ENCODE measurements at places on chromosomes 3 and 15.

- DNase-seq = no peak
Measured at GRCh38 chr3:33425453-33425852, 14.8 kb downstream of the UBP1 start.

- DNase-seq = no peak
Measured at GRCh38 chr3:129745253-129745652, 138.8 kb upstream of the PLXND1 start.

DNA sequence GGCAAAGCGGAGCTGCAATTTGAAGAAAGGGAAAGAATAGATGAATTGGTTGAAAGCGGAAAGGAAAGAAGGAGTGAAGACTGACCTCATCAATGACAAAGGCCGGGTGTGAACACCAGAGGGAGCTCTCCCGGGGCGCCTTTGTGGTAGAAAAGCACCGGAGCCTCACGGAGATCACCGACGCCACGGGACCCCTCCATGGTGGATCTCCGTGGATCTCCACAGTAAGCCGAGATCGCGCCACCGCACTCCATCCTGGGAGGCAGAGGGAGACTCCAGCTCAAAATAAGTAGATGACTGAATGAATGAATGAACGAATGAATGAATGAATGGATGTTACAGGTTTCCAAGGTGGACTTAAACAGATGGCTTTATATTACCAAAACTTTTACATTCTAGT, 25.0 kb downstream of the GPR160 start:
- no peak for DNase-seq

GRCh38 chr15:79154483-79155135, 64.0 kb upstream of the RASGRF1 start:
- no peak for DNase-seq

DNA sequence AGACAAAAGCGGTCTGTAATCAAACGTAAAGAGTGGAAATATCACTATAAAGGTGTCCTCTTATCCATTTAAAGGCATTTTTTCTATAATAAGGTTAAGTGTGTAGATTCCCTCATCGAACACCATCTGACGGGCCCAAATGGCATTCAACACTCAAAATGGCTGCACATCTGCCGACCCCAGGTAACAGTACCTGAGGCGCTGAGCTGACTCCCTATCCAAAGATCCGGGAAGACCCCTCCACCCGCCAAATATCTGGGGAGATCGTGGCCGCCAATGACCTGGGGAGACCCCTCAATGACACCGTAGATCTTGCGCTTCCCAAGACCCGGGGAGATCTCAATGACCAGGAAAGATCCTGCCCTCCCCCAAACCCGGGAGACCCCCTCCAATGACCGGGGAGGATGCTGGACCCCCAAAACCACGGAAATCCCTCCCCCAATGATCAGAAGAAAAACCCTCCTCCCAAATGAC, 476 bp downstream of the IP6K2 start:
- DNase-seq = no peak

- no peak for DNase-seq
Measured at GRCh38 chr3:2023959-2024358, 74.7 kb upstream of the CNTN4 start.

- DNase-seq = no peak
Measured at GRCh38 chr15:83510001-83510400, 62.9 kb downstream of the SH3GL3 start.

Measured in stimulated activated CD8-positive, alpha-beta memory T cell treated with anti-CD3 and anti-CD28 coated beads, Interleukin-15, amount 100 ng/mL, for 24 hours (primary cell).